ENCODE measurements at places on chromosomes 12 and 14. TPM values are rescaled to one million over a fixed set of nuclear protein-coding genes. Genes with fewer than 3 reads are reported as not detected.

SLC6A13 gene
- not detected for total RNA-seq

SERPINA10 gene
- not detected for total RNA-seq

RNASE7 gene
- total RNA-seq = not detected

TAS2R10 gene
- total RNA-seq = 0.58 TPM

AQP5 gene
- not detected for total RNA-seq

PPFIA2 gene
- total RNA-seq = not detected

DAO gene
- total RNA-seq = not detected

KIF5A gene
- total RNA-seq = not detected

IFNG-AS1 gene
- not detected for total RNA-seq

GPHN gene
- 39.5 TPM for total RNA-seq

WNT1 gene
- total RNA-seq = not detected

VASH1 gene
- 1.8 TPM for total RNA-seq

AGAP2 gene
- total RNA-seq = 0.23 TPM

KRT82 gene
- total RNA-seq = 0.29 TPM

C12orf50 gene
- total RNA-seq = not detected

C12orf75 gene
- 160 TPM for total RNA-seq

PROX2 gene
- not detected for total RNA-seq

TMEM52B gene
- not detected for total RNA-seq

GYS2 gene
- not detected for total RNA-seq

DPF3 gene
- total RNA-seq = 30.5 TPM

A2M gene
- not detected for total RNA-seq

IL26 gene
- total RNA-seq = not detected

NTN4 gene
- total RNA-seq = 40.3 TPM

GNG2 gene
- total RNA-seq = 6.8 TPM

FGF23 gene
- total RNA-seq = not detected

ATG101 gene
- total RNA-seq = 110 TPM

CCDC198 gene
- total RNA-seq = 3.3 TPM

ATL1 gene
- total RNA-seq = 1.3 TPM

ART4 gene
- not detected for total RNA-seq

TRPV4 gene
- total RNA-seq = 1.6 TPM

LMO3 gene
- 2.3 TPM for total RNA-seq

TCL1A gene
- total RNA-seq = not detected

CLEC7A gene
- total RNA-seq = 0.40 TPM

BLTP3B gene
- 29.0 TPM for total RNA-seq

CARMIL3 gene
- not detected for total RNA-seq

OR11H7 gene
- not detected for total RNA-seq

VRTN gene
- not detected for total RNA-seq

MYL2 gene
- not detected for total RNA-seq

CLEC4E gene
- not detected for total RNA-seq

All from PC-3 (cell line).